ENCODE measurements at places on chromosomes 5 and 9.

- no peak for DNase-seq
These were observed 325.2 kb downstream of the BRINP1 start for GRCh38 chr9:119043996-119044395.

DNA sequence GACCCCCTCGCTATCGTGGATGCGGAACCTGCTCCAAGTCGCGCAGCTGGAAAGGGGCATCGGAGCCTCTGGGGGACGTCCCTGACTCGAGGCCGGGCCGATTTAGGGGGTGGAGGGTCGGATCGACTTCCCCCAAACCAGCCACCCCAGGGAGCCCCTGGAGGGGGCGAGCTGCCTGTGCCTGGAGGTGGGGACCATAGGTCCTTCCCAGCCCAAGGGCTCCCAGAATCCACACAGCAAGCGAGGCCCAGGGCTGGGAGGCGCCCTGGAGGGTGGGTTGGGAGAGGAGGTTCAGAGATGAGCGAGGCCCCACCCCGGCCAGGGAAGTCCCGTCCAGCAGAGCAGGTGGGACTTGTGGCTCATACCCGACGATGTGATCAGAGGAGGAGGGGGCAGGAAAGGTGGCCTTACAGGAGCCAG lies 147.6 kb downstream of the GAPVD1 start:
- DNase-seq = no peak

- DNase-seq = no peak
These were observed 61.7 kb upstream of the UBAC1 start for GRCh38 chr9:136022731-136023409.

DNA sequence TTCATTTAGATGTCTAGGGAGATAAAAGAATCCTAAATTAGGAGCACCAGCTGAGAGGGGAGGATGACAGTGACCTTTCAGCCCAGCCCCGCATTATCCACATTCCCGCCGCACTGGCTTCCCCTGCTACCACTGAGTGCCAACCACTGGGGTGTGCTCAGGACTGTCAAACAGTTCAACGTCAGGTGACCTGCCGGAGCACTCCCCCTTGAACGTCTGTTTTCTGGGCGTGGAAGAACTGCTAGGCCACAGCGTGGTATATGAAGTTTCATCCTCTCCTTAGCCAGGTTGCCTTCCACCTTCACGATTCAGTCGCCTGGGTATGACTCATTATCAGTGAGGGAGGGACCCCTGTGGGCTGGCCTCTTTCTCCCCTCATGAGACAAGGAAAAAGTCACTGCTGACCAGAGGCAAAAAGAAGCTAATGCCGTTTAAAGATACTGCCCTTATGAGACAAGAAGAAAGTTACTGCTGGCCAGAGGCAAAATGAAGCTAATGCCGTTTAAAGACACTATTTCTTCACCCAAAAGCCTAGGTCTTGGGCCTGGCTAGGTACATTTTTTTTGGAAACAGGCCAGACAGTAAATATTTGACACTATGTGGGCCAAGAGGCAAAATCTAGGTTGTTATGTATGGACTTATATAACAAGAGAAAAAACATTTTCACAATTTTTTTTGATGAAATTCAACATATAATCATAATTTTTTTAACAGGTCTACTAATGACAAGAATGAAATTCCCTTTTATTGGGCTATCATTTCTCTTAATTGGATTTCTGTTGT lies 4.6 kb downstream of the NMRK1 start:
- no peak for DNase-seq

GRCh38 chr5:40046792-40047191 lies 622.0 kb upstream of the DAB2 start:
- DNase-seq = no peak

DNA sequence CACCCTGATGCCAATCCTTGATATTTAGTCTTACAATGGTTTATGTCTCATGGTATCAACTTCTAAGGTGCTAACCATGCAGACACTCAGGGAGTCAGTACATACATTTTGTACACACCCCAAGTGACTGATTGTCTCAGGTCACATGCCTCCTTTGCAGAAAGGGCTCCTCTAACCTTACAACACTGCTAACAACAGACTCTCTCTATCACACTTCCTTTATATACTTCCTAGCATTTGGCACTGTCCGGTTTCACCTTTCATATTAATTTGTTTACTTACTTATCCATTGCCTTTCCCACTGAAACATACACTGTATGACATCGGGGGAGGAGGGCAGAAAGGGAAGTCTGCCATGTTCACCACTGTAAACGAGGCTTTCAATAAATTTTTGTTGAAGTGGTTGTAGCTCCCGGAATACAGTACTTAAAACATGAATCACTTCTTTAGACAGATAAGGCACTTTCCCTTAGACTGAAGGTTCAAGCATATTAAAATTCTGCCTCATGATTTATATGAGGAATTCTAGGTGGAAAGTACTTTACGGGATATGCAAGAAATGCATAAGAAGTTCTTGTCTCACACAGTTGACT lies 20.6 kb downstream of the EMB start:
- DNase-seq = no peak

GRCh38 chr5:142816531-142817430 lies 46.6 kb downstream of the ARHGAP26 start:
- DNase-seq = no peak

- no peak for DNase-seq
These were observed 69.2 kb upstream of the NEK6 start for GRCh38 chr9:124188331-124189110.

- DNase-seq = no peak
These were observed 43.3 kb downstream of the MCTP1 start for GRCh38 chr5:95241635-95242034.

- DNase-seq = no peak
These were observed 361.6 kb downstream of the NPR3 start for GRCh38 chr5:33072726-33073125.

DNA sequence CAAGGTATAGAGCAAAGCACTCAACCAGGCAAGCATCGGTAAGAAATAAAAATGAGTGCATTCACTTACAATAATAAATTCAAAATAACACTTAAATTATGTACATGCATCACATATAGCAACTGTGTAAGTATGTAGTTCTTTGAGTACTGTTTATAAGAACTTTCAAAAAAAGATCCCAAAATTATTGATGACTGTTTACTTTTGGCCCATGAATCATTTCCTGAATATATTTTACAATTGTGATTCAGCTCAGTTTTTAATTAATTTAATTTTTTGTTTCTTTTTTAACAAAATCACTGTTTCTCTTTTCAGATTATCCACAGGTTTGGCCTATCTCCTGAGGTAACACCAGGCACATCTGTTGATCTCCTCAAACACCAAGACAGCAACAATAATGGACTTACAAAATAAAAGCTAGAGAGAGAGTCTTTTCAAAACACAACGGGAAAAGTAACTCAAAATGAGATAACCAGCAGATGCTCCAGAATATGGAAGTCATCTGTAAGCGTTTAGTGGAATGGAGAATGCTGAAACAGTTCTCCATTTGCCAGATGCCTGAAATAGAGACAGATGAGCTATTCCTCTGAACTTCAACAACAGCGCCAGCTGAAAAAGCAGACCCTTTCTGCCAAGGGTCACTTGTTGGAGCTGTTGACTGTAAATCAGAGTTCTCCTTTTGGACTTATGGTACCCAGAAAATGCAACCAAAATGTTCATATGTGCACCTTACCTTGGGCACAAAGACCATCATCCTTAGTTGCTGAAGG lies 348.6 kb upstream of the RGMB start:
- DNase-seq = no peak

DNA sequence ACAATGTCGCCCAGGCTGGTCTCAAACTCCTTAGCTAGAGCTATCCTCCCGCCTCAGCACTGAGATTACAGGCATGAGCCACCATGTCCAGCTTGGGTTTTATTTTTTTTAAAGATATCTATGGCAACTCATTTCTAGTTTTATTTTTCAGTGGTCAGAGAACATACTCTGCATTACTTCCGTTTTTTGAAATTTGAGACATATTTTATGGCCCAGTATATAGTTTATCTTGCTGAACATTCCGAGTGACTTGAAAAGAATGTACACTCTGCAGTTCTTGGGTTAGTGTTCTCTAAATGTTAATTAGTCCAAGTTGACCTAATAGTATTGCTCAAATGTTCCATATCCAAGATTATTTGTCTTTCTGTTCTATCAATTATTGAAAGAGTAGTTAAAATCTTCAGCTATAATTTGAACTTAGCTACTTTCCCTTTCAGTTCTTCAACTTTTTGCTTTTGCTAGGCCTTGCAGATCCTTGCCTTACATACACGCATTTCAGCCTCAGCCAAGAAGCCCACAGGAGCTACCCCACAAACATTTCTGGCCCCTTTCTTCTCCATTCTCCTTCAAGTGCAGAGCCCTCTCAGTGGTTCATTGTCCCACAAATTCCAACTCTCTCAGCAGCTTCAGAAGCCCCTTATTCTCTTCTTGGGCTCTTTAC lies 22.3 kb upstream of the SNAPC3 start:
- no peak for DNase-seq

DNA sequence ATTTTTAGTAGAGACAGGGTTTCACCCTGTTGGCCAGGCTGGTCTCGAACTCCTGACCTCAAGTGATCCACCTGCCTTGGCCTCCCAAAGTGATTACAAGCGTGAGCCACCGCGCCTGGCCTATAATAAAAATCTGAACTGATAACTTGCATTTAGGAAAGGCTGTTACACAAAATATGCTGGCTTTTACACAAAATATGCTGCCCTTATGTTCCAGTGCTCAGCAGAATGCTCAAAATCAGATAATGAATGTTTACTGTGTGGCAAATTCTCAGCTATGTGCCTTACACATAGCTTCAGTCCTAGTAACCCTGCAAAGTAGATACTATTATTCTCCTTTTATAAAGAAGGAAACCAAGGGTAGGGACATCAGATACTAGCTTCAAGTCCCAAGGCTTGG lies 141.3 kb upstream of the MSX2 start:
- DNase-seq = no peak

GRCh38 chr5:160399402-160400353 lies at the start of gene FAM200C:
FAM200C (minus strand) TSS chr5:160400054; CDS start chr5:160395490, 4,564 bp downstream.
- peak; percentile 60 for DNase-seq

- no peak for DNase-seq
These were observed 35.4 kb downstream of the KDM4C start for GRCh38 chr9:6793203-6793602.

DNA sequence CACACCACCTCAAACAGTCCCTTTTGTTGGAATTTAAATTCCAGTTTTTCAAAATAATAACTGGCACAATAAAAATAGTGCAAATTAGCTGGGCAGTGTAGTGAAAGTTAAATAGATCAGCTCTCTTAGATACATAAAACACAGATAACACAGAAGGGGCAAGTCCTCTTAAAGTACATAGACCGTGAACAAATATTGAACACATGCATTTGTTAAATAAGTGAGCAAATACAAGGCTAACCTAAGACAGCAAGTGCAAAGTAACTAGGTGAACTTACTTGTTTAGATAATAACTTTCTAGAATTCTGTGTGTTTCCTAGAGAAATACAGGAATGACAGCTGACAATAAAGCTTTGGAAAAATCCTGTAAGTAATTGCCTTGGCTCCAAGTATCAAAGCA lies 280.1 kb downstream of the DOCK8 start:
- DNase-seq = no peak

- no peak for DNase-seq
These were observed 109.2 kb downstream of the PSAT1 start for GRCh38 chr9:78406146-78406545.

- no peak for DNase-seq
These were observed 165.5 kb downstream of the CD180 start for GRCh38 chr5:67031057-67031443.

All from activated naive CD4-positive, alpha-beta T cell treated with anti-CD3 and anti-CD28 coated beads, Interleukin-2, amount 50 U/mL, for 16 hours (primary cell).